ENCODE measurements at places on chromosomes 6 and 20.

DNA sequence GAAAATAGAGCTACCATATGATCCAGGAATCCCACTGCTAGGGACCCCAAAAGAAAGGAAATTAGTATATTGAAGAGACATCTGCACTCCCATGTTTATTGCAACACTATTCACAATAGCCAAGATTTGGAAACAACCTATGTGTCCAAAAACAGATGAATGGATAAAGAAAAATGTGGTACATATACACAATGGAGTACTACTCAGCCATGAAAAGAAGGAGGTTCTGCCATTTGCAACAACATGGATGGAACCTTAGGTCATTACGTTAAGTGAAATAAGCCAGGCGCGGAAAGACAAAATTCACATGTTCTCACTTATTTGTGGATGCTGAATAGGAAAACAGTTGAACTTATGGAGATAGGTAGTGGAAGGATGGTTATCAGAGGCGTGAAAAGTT lies 137.3 kb downstream of the ADAT2 start:
- DNase-seq = no peak

DNA sequence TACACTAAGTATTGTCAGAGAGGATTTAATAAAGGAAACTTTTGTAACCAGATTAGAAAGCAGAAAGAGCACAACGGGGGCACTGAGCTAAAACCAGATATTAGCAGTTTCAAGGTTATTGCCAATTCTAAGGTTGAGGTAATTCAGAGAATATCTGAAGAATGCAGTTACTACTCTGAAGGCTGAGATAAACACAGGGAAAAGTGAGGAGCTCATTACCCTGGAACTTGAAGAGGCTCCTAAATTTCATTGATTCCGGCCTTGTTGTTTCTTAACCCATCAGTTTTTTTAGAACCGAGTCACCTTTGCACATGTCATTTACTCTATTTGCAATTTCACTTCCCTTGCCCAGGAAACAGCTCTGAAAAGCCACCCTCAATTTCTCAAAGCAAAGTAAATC lies 72.4 kb upstream of the BTBD3 start:
- no peak for DNase-seq

DNA sequence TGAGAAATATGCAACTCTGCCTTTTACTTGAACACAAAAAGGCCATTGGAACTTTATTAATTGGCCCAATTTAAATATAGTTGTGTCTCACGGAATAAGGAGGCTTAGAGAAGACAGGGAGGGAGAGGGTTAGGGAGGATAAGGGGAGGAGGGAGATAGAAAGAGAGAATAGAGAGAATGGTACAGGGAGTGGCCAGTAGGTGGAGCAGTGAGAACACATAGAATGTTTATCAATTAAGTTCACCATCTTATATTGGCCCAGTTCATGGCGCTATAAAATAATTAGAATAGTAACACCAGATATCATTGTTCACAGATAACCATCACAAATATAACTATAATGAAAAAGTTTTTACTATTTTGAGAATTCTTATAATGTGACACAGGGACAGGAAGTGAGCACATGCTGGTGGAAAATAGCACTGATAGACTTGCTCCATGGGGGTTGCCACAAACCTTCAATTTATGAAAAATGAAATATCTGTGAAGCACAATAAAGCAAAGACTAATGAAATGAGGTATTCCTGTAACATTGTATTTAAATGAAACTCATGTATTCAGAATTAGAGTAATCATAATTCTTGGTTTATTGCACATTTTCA lies 374.1 kb upstream of the MANEA start:
- peak; percentile 40 for DNase-seq

- no peak for DNase-seq
Measured at GRCh38 chr20:42924215-42924614, 265.5 kb downstream of the PTPRT start.

- DNase-seq = no peak
Measured at GRCh38 chr6:15317934-15318902, 72.3 kb downstream of the JARID2 start.

GRCh38 chr6:13288969-13289391 lies 39.4 kb downstream of the TBC1D7 start:
- DNase-seq = no peak

- DNase-seq = peak; percentile 42
Measured at GRCh38 chr6:35214869-35215664, 1.3 kb downstream of the SCUBE3 start.

DNA sequence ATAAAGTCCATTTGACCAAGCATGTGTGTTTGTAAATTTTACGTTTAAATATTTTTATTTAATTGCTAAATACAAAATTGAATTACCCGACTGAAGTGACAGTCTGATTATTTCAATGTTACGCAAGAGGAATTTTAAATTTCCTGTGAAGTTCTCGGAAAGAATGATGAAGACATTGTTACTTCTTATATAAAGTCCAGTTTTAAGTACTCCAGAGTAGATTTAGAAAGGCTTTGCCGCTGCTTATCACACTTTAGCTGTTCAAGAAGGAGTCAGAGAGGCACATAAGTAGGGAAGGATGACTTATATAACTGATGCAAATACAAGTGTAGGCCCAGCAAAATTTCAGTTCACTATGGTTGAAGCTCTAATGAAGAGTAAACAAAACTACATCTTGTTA lies 265.1 kb upstream of the CITED2 start:
- DNase-seq = no peak

DNA sequence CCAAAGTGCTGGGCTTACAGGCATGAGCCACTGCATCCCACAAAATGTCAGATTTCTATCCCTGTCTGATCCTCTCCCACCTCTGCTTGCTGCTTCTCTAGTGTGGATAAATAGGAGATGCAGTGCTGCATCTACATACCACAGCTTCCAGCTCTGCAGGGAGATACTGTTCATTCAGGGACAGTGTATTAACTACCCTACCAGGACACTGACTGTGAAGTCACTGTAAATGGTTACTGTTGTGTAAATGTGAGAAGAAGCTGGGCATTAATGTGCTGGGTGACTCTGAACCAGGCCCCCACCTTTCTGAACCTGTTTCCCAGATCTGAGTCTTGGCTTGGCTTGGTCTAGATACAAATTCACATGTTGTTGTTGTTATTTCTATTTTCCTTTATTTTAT lies 488.6 kb upstream of the SULF2 start:
- no peak for DNase-seq

DNA sequence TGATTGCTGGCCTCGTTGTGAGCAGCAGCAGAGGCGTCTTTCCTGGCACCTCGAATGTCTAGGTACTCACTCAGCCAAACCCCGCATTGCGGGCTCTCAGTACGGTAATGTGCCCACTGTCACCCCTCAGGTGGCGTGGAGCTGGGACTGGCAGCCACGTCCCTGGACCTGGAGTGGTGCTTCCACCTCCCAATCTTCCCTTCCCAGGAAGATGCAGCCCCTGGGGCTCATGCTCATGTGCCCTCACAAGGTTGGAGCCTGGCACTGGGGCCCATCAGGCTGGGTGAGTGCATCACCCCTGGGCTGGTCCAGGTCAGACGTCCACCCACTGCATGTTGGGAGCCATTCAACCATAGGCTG lies 75.7 kb downstream of the TCP11 start:
- no peak for DNase-seq

- DNase-seq = no peak
Measured at GRCh38 chr20:59157064-59157463, 6.6 kb upstream of the ZNF831 start.

DNA sequence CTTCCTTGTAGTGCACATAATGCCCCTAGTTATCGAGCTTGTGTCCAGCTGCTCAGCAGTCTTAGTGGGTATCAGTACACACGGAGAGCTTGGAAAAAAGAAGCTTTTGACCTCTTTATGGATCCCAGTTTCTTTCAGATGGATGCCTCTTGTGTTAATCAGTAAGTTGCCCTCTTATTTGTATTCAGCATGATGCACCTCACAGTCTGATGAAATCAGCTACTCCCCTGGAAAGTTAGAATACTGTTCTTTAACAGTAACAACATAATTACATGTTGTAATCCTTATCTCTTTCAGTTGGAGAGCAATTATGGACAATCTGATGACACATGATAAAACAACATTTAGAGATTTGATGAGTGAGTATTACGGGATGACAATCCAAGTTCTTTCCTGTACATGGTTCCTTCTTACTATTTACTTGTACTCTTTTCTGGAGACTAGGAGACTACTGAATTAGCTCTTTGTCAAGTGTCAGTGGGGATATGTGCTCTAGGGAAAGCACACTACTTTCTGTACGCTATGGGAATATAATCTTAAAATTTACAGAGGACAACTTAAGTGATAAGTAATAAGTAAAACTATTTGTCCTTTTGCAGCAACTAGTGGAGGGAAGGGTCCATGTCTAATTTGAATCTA lies 39.1 kb downstream of the PGM3 start:
- no peak for DNase-seq

GRCh38 chr6:134898575-134898974 lies 51.3 kb downstream of the ALDH8A1 start:
- DNase-seq = no peak

GRCh38 chr6:109143191-109143590 lies 47.9 kb downstream of the CEP57L1 start:
- no peak for DNase-seq

DNA sequence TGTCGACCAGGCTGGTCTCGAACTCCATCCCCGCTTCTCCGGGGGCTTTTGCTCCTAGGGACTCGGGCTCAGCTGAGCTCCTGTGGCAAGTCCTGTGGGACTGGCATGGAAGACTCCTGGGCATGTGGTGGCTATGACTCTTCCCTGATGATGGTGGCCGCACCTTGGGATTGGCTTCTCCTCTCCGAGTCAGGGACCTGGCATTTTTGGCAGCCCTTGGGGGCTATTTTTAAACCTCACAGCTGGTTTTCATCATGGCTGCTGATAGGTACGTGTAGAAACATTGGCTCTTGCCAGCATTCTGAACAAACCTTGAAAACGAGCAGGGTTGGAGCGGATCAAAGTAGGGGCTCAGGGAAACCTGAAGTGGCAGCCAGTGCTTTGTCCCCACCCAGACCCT lies 54.1 kb downstream of the RBM38 start:
- no peak for DNase-seq

DNA sequence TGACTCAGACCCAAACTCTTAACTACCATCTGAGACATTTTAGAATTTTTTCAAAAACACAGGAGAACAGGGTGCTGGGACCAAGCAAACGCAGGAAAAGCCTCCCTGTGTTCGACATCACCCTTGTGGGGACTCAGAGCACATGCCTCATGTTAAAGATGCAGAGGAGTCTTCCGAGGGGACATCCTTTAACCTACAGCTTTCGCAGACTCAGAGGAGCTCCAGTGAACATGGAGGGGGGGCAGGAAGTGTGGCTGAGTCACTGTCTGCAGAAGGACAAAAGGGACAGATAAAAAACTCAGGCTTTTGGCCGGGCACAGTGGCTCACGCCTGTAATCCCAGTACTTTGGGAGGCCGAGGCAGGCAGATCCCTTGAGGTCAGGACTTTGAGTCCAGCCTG lies 15.1 kb downstream of the BMP7 start:
- DNase-seq = no peak

DNA sequence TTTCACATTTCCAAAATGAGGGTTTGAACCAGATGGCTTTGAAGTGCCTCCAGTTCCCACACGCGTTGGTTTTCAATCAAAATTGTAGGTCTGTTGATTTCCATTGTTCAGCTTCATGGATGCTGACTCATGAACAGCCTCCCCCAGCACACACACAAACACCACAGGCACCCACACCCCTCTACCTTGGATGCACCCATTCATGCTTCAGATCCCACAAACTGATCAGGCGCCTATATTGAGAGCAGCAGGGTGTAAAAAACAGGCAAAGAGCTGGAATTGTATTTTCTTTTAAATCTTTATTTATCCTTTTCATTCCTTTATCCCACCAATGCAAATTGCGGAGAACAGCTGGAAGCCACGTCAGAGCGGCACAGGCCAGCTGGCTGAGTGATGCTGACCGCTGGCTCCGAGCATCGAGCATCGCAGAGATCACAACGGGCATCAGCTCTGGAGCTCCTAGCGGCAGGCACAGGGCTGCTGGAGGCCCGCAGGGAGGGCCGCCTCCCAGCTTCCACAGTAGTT lies 29.3 kb upstream of the TBC1D7 start:
- DNase-seq = no peak

DNA sequence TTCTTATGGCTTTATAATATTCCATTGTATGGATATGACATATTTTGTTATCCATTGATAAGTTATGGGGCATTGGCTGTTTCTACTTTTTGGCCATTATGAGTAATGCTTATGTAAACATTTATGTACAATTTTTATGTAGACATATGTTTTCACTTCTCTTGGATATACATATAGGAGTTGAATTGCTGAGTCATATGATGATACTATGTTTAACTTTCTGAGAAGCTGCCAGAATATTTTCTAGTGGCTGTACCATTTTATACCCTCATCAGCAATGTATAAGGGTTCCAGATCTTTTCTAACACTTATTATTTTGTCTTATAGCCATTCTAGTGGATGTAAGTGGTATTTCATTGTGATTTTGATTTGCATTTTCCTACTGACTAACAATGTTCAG lies 23.1 kb downstream of the OTOR start:
- no peak for DNase-seq

GRCh38 chr6:168032005-168032760 lies 34.7 kb downstream of the KIF25 start:
- no peak for DNase-seq

GRCh38 chr6:158311626-158312025 lies 639 bp upstream of the TULP4 start:
- no peak for DNase-seq

DNA sequence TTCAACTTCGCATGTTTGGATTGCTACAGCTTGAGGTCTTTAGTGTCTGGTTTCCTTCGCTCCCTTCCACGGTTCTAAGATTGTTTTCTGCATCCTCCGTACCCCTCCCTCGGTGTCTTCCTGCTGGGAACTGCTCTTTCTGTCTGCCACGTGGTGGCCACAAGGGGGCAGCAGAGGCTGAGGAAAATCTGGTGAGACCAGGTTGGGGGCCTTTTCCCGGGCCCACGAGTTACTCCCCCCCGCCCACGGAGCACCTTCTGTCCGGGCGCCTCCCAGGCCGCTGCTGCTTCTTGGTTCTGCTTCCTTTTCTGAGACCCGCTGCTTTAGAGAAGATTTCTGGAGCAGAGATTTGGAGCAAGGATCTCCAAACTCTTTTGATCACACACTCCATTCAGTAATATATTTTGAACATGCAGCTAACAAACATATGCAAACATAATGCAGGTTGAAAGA lies 21.1 kb upstream of the NOTCH4 start:
- peak; percentile 81 for DNase-seq

- no peak for DNase-seq
Measured at GRCh38 chr6:144667532-144668503, 382.7 kb downstream of the UTRN start.

DNA sequence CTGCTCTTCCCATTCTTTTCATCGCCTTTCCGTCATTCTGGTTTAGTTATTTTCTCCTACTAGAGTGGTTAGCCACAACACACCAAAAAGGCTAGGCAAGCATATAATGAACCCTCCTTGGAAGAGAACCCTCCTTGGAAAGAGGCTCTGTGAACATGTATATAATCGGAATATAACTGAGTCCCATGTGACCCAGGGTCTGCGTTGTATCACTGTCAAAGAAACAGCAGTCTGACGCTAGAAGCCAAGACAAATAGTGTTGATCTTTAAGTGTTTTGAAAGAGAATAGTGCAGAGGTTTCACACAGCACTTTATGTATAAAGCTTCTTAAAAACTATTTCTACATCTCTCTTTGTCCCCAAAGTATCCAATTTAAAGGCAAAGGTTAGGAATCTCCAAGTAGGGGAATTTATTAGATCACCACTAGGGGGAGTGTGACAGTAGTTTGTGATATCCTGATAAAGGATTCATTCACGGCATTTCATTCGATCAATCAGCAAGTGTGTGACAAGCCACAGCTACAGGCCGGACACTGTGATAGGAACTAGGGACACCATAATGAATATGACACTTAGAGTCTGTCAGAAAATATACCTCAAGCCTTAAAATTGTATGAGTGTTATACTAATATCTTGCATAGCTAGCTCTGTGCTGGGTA lies 395.3 kb downstream of the CD109 start:
- DNase-seq = peak; percentile 18

Data from SK-N-SH (cell line).